ENCODE measurements at places on chromosomes 6 and 20.

DNA sequence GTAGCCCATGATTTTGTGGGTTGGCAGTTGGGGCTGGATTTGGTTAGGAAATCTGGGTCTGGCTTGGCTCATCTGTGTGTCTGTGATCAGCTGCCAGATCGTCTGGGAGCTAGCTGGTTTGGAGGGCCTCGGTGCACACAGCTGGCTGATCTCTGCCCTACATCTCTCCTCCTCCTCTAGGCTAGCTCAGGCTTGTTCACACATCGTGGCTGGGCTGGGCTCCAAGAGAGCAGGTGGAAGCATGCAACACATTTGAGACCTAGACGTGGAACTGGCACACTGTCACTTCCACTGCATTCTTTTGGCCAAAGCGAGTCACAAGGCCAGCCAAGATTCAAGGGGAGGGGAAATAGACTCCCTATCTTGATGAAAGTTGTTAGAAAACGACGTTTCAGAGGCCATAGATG, 15.9 kb downstream of the NDUFAF5 start:
- peak; percentile 94 for DNase-seq

DNA sequence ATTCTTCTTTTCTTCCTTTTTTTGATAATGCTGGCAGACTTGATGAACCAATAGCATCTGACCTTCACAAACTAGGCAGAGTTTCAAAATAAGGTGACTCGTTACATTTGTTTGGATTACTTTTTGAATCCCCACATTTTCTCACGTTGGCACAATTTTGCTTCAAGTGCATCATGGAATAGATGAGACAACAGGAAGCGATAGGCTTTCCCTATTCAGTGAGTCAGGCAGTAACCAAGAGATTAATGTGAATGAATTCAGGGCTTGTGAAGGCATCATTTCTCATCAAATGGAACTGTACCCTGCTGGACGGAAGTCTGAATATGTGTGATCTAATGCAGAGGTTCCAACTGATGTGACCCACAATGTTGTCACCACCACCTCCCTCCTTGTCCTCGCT, 10.7 kb downstream of the RFPL4B start:
- DNase-seq, result peak; percentile 26

DNA sequence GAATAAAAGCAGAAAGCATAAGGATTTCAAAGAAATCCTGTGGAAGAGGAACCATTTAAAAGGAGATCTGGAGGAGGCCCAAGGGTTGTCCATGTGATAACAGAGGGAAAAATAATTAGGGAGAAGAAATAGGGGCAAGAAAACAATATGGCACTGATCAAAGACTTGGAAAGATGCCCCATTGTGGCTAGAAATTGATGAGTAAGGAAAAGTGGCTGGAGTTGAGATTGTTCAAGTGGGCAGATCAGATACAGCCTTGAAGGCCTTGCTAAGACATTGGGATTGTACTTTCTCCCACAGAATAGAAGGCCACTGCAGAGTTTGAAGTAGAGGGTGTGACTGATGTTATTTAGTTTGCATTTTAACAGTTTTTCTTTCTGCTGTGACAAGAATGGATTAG, 213.3 kb downstream of the CBLN4 start:
- no peak for DNase-seq

DNA sequence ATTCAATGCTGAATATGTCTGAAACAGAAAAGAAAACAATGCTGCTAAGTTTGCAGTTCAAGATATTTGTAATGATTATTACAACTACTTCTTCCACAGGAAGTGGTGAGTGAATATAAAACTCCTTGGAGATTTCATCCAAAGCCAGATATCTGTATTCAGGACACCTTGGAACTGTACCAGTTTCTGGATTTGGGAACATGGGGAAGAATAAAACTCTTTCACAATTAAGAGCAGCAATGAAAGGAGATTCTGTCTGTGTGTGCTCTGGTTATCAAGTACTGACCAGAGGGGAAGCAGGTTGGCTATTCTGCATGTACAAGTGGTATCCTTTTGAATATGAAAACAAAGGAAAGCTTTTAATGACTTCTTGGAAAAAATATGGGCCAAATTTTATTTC, 21.1 kb downstream of the ELOVL2 start:
- no peak for DNase-seq

- DNase-seq, result no peak
Measured at GRCh38 chr6:22435151-22435550, 134.2 kb upstream of the HDGFL1 start.

DNA sequence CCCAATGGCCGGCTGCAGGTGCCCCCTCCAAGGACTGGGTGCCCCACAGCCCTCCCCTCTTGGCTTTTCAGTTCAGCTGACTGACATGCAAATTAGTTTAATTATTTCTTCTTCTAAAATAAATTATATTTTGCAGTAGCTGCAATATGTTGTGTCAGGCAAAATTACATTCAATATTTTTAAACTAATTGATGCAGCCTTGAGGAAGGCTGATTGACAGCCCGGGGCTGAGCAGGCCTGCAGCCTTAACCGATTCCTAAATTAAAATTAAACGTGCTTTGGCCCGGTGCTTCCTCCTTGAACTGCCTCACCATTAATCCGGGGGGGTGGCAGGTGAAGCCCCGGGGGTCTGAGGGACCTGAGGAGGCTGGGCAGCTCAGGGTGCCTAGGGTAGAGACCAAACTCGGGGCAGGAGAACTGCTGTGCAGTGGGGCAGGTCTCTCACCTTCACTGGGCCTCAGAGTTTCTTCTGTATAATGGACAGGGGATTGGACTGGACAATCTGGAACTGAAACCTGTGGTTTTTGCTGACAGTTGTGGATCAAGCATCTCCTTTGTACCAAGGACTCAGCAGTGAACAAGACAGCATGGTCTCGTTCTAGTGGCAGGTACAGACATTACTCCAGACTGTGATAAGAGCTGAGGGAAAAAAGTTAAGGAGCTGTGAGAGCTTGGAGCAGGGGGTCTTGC, 72.5 kb downstream of the CD40 start:
- DNase-seq, result no peak

DNA sequence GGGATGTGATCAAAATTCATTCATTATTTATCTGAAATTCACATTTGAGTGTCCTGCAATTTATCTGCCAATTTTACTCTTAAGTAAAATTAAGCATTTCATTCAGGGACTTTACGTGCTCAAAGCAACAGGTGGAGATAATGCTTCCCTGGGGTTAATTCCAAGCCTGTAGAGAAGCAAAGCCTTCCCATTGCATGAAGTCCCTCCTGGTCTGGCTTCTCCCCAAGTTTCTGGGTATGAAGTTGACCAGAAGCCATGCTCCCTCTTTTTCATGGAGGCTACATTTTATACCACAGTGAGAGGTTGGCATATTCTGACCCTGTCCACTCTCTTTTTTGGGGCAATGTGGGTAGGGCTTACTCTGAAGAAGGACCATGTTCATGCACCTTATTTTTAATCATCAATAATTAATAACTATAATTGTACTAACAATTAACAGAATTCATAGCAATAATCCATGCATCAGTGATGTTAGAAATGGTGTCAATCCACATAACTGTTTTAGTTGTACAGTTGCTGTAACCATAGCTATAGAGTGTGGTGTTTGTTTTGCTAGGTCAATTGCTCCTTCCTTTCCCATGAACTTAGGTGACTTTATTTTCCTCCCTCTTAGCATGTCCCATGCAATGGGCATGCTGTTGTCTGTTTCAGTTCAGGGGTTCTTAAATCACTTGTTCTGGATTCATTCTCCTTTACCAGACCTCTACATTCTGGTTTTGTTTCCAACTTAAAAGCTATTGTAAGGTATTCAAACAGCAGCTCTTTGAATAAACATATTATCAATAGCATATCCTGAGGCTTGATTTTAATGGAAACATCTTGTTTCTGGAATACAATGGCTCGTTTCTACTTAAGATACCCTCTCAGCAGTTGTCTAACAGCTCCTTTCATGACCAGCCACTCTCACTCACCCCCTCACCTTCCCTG, 1.5 kb downstream of the LAMA4 start:
- peak; percentile 63 for DNase-seq

DNA sequence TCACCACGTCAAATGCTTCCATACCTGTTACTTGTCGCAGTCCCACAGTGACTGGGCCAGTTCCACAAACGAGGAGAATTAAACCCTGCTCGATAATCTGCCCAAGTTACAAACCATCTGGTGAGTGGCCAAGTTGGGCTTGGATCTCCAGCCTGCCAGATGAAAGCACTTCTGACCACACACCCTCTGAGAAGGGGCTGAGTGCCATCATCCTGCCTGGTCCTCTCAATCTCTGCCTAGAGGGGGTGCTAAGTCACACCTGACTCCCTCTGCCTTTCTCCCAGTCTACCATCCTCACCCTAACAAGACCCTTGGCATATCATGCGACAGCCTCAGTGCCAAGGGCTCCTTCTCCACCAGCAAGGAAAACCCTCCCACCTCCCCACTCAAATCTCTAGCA, 15.8 kb downstream of the RRP36 start:
- no peak for DNase-seq

DNA sequence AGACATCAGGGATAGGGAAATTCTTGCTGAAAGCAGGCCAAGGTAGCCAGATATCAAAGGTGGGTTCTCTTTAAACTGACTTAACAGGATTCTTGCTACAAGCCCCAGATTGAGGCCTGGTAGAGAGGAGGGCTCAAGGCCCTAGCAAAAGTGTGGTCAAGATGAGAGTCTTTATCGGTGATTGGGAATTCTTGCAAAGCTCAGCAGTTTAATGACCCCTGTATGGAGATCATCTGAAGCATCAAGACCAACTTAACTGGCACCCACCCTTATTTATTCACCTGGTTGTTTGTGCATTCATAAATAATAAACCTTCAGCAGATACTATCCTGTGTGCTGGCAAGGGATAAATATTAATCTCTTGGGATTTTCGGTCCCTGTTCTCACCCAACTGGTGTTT, 6.3 kb downstream of the FAM120B start:
- DNase-seq, result no peak

DNA sequence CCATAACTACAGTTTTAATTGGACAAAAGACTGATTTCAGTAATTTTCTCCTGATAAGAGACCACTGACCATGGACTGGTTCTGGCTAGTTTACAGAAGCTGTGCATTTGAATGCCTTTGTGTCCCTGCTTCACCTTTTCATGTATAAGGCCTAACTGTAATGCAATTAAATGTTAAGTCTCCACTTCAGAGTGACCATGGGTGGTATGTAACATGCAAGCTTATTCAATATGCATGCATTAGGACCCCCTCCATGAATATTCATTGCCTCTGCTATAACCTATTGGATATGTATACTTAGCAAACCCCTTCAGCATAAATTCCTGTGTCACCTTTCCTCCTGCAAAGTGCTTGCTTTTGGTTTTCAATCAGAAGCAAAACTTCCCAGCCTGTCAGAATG, 2.2 kb downstream of the UBD start:
- no peak for DNase-seq

- no peak for DNase-seq
Measured at GRCh38 chr6:64679416-64679815, 1027.6 kb downstream of the EYS start.

DNA sequence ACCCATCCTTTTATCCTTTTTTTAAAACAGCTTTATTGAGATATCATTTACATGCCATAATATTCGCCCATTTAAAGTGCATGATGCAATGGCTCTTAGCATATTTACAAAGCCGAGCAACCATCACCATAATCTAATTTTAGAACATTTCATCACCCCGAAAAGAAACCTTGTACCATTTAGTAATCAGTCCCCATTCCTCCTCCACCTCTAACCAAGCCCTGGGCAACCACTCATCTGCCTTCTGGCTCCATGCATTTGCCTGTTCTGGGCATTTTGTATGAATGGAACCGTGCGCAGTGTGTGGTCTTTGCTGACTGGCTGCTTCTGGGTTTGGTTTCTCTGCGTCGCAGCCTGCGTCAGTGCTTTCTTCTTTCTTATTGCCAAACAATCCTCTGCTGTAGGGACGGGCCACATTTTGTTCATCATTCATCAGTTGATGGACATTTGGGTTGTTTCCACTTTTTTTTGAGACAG, 10.2 kb upstream of the EEF1A2 start:
- DNase-seq, result no peak

DNA sequence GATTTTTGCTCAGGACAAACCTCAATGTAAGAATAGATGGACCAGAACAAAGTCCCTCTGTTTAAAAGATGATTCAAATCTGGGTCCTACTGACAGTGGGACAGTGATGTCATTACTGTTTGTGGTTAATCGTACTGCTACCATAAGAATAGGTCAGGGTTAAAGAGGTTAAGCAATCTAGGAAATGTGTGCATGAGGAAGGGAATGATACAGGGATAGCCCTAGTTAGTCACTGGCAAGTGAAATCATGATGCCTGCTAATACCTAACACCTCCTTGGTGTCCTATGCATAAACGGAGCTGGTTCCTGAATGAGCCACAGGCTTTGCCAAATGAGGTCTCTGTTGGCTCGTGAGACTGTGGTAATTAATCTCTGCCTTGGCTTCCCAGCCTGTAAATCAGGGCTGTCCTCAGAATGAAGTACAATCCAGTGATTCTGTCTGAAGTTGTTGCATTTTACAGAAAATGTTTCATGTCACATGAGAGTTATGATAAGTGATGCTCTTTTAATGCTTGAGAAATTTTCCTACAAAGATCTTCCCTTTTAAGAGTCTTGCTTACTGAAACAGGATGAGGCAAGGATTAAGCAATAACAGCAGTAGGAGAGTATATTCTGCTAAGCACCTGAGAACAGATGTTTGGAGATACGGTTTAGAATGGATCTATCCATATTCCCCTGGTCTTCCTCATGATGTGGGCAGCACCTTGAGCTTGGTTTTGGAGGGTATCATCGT, 3.8 kb downstream of the MEP1A start:
- no peak for DNase-seq

DNA sequence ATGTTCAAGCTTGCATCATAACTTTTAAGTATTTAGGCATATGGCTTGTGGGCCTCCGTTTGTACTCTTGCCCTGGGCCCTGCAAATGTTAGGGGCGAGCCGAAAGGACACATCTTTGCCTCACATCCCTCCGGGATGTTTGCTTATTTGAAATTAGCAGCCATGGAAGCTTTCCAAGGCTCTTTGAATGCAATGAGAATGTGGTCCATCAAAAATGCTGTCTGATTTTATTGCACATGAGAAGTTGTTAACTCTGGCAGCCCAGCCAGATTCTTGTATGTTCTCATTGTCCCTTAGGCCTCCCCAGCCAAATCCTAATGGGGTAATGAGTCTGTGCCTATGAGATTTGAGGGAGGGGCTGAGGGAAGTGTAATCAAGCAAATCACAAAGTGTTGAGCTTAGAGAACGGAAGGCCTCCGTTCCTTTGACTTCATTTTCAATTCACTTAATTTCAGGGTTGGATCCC, 261.2 kb upstream of the MARCKS start:
- DNase-seq, result peak; percentile 95

DNA sequence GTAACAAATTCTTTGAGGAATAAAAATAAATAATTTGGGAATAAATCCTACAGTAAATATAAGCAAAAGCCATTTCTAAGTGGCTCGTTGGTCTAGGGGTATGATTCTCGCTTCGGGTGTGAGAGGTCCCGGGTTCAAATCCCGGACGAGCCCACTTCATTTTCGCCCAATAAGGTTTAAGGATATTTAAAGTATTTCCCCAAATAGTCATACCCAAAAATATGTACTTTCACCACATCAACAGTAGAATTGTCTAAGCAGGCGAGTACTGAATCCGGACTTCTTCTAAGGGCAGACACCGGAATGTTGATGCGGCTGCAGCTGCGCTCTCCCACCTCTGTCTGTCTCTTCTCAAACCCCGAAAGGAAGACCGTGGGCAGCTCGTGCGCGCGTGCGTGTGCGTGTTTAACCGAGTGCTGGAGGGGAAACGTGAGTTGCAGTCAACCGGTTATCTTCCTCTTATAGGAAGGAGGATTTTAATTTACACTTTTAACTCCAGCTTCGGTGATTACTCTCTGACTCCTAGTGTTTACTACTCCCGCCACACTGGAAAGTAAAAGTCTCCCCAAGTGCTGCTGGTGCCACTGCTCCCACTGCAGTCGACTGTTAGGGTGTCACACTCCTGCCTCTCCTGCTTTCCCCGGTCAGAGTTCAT, 155.7 kb upstream of the PRSS16 start:
- peak; percentile 96 for DNase-seq
